ENCODE measurements at places on chromosomes 7 and 10. TPM values are rescaled to one million over a fixed set of nuclear protein-coding genes. Genes with fewer than 3 reads are reported as not detected.

DNA sequence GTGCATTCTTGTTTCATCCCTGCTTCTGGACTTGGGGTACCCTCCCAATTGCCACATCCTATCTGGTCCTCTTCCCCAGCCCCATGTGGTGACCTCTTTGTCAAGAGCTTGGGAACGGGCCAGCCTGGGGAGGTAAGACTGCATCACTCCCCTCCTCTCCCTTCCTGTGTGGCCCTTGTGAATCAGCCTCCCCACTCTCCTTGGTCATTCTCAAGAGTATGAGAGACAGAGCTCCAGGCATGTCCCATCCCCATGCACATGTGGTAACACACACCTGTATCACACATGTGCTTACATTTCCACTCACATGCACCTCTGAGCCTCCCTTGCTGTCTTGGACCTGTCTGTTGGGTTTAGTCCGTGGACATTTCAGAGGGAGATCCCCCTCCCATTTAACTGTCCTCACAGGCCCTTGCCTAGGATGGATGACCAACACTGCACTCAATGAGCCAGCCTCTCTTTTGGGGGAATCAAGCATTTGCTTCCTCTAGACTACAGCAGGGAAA lies 2.6 kb downstream of the MRPL43 start:
- DNase-seq, result no peak

SSC4D gene
- total RNA-seq, result 0.71 TPM

PNLIPRP1 gene
- total RNA-seq, result not detected

DNA sequence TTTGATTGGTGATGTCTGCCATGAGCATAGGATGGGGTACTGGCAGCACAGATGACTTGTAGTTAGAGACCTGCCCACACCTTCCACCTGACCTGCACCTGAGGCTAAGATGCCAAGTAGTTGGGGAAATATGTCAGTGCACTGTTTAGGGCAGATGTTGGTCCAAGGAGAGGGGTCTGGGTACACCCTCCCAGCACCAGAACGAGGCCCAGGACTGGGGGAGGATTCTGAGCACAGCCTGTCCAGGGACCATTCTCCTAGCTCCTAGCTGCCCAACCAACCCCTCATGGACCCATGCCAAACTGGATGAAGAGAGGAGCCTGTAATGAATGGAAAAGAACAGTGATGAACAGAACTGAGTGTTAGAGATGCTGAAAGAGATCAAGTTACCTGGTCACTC lies 28.0 kb downstream of the FRMPD2 start:
- DNase-seq, result no peak
